CD8-positive, alpha-beta T cell (primary cell): ENCODE measurements at places on chromosomes 4 and X.
A peak's percentile ranks its signal among the peaks of the same experiment; 100 is the strongest.

- DNase-seq, result no peak
Observed at GRCh38 chrX:70208479-70208878, 26.0 kb upstream of the AWAT1 start.

GRCh38 chr4:156581282-156582063 is 390.1 kb downstream of the PDGFC start:
- no peak for DNase-seq

GRCh38 chr4:41747230-41748055 is 1.1 kb downstream of the PHOX2B start:
- no peak for DNase-seq

- DNase-seq, result peak; percentile 29
Observed at GRCh38 chr4:38949411-38950051, 81.9 kb downstream of the FAM114A1 start.

DNA sequence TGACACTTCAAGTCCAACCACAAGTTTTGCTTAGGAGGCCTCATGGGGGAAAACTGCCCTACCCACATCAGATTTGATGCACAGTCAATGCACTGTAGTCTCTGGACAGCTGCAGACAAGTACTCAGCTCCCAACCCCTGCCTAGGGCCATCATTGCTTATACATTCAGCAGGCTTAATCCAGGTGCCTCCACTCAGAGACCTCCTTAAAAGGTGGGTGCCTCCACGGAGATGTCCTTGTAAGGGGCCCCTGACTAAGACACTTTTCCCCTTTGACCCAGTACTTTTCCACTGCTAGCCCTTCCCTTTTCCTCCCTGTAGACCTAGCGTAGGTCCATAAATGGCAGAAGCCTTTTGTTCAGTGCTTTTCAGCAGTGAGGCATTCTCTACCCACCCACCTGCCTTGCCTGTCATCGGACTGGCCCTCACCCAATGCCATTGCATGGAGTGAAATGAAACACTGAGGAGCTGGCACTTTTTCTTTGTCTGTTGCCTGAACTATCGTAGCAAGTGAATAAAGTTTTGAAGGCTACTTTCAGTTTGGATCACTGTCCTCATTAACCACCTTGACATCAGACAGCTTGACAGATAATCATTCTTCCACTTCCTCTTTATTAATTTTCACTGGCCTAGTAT is 23.8 kb upstream of the PLK4 start:
- no peak for DNase-seq
